ENCODE measurements at places on chromosomes 12 and 14.

GRCh38 chr12:56591961-56592360 is 38.2 kb downstream of the BAZ2A start:
- no peak for DNase-seq

DNA sequence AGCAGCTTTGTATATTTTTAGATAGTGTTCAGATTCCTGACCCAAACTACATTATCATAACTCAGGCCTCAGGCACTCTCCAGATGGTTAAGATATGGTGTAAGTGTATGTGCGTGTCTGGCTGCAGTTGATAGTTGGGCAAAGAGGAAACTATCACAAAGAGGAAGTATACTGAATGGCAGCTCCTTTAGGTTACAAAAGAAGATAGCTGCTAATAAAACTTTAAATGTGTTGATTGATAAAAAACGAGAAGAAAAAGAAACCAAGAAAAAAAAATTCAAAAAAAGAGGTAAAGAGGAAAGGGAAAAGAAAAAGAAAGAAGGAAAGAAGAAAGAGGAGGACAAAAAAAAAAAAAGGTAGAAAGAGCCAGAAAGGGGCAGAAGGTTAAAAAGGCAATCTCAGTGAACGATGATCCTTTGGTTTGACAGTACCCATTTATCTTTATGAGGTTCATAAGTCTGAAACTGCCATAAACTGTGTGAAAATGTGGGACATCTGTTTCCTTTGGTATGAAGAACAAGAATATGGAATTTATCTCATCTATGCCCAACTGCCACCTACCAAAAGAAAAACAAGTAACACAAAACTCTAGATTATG is 42.2 kb downstream of the TAOK3 start:
- DNase-seq: no peak

DNA sequence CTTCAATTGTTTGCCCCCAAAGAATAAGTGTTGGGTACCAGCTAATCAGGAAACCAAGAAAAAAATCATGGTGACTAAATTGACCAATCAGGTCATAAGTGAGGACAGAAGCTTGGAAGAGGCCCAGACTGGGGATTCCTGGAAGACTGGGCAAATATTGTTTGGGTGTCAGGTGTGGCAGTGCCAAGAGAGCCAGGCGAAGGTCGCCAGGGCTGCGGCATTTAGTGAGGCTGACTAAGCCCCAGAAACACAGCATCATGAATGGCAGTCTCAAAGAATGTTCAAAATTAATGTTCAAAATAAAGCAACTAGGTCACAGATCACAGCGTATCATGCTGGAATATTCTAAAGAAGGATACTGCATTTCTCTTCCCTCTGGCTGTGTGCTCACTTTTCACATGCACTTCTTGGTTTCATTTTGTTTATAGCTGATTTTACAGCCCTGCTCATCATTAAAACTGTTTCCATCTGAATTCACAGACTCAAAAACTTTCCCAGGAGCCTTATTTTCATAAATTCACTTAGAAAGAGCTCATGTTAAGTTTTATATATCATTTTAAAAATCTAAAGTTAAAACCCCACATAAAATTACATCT is 85.3 kb upstream of the OVCH1 start:
- DNase-seq: no peak

DNA sequence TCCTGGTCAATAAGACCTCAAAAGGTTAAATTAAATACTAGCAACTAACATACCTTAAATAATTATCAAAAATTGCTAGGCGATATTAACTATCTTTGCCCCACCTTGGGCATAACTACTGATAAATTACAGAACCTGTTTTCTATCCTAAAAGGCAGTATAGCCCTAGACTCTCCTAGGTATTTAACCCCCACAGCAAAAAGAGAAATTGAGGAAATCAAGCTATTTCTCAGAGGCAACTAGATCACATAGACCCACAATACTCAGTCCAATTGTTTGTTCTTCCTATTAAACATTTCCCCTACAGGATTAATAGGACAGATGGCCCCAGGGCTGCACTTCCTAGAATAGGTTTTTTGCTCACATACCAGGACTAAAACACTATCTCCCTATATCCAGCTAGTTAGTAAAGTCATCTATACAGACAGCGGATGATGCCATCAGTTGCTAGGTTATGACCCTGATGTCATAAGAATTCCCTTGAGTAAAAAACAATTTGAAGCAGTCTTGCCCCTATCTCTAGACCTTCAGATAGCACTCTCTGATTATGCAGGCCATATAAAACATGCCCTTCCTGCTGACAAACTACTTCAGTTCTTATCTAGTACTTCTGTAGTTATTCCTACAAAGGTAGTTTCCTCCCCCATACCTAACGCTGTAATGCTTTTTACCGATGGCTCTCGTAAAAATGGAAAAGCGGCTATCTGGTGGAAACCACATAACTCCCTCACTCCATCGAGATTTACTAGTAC is 118.4 kb downstream of the PPHLN1 start:
- no peak for DNase-seq

- no peak for DNase-seq
These were observed 415.5 kb downstream of the PCNX1 start for GRCh38 chr14:71322655-71323250.

- no peak for DNase-seq
These were observed 42.5 kb downstream of the ZFYVE26 start for GRCh38 chr14:67773844-67774377.

- DNase-seq: no peak
These were observed 2.1 kb downstream of the DUSP6 start for GRCh38 chr12:89350260-89350629.

DNA sequence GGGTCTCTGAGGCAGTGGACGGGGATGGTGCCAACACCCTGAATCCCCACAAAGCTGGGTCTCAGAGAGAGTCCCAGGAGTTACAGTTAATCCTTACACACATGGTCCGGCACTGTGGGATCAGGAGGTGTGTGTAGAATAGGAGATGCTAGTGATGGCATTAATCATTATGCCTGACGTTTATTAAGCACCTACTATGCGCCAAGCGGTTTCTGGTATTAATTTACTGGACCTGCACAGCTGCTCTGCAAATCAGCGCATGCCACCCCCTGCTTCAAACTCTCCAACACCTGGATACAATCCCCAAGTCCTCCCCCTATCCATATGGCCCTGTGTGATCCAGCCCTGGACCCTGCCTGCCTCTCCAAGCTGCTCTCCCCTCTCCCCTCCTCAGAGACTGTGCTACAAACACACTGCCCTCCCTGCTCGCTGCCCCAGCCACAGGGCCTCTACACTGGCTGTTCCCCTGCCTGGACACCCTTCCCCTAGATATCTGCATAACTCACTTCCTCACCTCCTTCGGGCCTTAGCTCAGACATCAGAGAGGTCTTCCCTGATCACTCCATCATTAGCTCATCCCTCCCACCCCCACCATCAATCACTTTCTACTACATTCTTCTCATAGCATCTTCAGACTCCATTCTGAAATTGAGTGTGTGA is 86.0 kb downstream of the RFLNA start:
- no peak for DNase-seq

- no peak for DNase-seq
These were observed 2.2 kb downstream of the FKBP11 start for GRCh38 chr12:48923117-48923516.

DNA sequence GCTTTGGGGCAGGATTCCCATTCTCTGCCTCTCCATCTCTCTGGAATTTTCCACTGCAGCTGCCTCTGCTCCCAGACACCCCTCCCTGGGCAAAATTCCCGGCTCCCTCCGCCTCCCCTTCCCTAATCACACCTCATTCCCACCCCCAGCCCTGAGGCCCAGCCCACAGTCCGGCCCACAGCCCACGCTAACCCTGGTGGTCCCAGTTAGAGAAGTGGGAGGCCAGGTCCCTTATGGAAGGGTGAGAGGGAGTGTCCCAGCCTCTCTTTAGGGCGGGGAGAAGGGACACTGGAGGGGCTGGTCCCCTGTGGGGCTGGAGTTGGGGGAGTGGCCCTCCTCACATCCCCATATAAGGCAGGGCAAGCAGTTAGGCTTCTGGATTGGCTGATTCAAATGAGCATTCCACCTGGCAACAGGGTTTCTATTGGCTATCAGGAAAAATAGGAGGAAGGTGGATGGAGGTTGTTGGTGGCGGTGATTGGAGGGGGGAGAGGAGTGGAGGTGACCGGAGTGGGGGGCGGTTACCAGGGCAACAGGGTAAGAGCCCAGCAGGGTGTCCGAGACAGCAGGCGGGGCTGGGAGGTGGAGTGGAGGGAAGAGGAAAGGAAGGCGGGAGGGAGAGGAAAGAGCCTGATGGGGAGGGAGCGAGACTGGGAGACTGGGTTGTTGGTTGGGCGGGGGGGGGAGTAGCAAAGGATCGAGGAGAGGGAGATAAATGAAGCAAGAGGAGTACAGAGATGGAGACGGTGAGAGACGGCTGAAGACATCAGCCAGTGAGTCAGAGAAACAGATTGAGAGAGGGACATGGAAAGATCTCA is 1.9 kb upstream of the PTMS start:
- no peak for DNase-seq

- peak; percentile 53 for DNase-seq
These were observed 11.7 kb upstream of the INF2 start for GRCh38 chr14:104677512-104678332.

DNA sequence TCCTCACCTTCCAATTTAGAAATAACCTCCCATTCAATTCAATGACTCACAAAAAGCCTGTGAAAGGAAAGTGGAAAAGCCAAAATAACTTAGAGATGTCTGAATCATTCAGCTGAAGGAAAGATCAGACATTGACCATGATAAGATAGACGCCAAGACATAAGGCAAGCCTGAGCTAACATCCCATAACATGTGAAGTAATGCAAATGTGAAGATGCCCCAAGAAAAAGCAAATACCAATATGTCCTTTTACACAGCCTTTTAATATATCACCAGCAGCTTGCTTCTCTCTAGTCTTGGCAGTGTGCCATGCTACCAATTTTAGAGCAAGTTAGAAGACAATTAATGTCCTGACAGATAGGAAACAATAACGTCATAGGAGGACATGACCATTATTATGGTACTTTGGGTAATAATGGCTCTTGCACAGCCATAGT is 2.4 kb upstream of the NUMB start:
- no peak for DNase-seq

GRCh38 chr14:93271111-93271510 is 61.7 kb downstream of the BTBD7 start:
- no peak for DNase-seq

GRCh38 chr12:81626406-81626805 is 132.7 kb downstream of the PPFIA2 start:
- no peak for DNase-seq

DNA sequence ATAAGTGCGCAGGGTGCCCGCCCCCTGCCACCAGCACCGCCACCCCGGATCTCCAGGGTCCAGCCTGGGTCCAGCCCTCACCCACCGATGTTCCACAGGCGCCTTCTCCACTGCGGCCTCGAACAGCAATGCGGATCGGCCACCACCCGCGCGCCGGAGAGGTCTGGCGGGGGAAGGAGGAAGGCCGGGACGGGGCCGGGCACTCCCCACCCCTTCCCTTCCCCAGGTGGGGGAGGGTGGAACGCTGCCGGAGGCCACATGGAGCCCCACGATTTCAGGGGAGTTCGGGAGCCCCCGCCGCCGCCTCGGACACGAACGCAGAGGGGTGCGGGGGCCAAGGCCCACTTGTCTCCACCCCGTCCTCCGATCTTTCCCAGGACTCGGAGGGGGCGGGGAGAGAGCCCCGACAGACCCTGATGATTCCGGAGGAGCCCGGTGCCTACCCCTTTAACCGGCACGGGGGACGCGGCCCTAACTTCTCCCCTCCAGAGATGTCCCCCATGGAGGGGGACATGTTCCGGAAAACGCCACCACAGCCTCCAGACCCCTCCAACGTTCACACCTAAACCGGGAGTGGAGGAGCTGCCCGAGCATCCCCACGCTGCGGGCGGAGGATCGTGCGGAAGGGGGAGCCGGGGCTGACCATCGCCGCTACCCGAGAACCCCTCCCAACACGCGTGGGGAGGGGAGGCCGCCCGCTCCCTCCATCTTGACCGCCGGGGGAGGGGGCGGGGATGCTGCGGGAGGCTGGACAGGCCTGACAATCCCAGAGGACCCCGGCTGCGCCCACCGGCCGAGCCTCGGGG is 1.1 kb downstream of the ATXN2 start:
- peak; percentile 8 for DNase-seq

DNA sequence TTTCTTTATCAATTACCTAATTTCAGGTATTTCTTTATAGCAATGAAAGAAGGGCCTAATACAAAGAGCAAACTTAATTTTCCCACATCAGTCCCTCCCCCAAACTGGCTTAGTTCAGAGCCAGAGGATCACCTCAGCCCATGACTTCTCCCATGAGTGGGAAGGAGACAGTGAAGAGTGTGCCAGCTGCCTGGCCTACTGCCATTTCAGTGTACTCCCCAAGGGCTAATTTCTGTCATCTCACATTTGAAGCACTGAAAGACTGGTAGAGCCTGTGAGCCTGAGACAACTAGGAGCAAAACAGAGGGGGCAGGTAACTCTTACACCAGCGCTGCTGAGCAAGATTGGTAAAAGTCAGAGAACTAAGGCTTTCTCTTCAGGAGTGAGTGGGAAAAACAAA is 29.1 kb upstream of the ADAM20 start:
- no peak for DNase-seq

DNA sequence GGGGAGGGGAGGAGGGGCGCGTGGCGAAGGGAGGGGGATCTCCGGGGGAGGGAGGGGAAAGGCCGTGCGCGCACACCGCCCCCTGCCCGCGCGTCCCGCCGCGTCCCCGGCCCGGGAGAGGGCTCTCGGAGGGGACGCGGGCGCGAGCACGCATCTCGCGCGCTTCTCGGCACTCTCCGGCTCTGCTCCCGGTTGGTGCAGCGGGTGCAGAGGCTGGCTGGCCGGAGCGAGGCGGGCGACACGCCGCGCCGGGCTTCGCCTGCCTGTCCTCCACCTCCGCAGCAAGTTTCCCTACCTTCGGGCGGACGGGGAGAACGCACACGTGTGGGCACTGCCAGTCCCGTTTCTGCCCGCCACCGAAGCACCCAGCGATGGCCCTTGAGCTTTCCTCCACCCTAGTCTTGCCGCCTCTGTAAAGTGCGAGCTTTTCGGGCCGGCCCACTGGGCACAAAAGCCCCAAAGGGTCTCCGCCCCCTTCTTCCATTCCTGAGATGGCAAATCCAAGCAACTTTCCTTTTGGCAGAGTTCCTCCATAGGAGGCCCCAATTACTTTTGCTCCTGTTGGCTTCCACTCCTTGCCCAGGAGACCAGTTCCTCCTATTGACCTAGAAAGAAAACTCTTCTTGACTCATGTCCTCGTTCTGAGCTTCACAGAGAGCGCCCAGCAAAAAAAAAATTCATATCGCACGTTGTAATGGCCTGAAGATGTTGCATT is 363 bp upstream of the CSAD start:
- peak; percentile 50 for DNase-seq

DNA sequence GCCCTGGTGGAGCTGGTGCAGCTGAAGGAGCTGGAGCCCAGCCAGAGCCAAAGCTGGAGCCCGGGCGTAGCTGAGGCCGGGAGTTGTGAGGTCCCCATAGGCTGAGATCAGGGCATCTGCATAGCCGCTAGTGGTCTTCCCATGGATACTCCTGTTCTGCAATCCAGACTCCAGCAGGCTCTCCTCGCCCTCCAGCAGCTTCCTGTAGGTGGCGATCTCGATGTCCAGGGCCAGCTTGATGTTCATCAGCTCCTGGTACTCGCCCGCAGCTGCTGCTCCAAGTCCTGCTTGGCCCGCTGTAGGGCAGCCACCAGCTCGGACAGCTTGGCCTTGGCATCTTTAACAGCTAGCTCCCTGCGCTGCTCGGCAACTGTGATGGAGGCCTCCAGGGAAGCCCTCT is 966.1 kb downstream of the FSCB start:
- DNase-seq: no peak

All from stimulated activated CD4-positive, alpha-beta T cell treated with anti-CD3 and anti-CD28 coated beads, Interleukin-1b, Interleukin-23, amount 100 ng/mL, for 1 hour (primary cell).